Neuronal stem cell (in vitro differentiated cells): ENCODE measurements at places on chromosomes 13 and 19.

DNA sequence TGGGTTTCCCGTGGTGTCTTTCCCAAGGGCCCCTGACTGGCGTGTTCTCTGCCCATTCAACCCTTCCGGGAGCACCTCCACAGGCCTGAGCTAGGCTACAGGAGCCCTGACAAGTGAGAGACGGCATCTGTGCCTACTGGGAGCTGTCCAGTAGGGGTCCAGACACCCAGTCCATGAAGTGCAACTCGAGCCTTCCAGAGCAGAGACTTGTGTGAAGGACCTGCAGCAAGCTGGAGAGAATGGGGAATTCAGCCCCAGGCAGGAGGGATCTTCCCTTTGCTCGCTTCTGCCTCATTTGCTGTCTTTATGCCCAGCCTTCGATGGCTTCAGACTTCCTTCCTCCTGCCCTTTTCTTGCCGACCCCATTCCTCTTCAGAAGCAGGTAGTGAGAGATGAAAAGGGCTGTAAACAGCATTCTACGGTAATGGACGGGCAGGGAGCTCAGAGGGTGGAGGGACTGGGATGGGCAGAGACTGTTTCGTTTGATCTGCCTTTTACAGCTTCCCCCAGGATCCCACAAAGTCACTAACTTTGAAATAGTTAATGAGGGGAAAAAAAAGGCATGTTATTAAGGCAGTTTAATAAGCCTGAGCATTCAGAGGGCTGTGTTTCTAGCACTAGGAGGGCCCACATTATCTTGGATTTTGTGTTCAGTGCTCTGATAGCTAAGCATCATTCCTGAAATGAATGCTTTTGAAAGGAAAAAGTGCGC is 327.6 kb downstream of the FGF9 start:
- DNase-seq = no peak

DNA sequence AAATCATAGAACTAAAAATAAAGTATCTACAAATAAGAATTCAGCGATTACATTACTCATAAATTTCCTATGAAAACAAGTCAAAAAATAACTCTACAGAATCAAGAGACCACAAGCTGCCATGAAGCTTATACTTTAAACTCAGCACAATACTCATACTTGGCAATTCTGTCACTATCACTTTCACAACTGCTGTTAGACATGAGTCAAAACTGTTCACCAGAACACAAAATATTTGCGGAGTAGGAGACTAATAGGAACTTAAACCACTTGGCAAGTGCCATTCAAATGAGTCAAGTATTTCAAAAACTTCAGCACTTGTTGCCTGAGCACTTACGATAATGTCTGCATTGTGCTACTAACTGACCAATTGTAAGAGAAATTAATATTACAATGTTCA is 387.8 kb upstream of the GPC6 start:
- DNase-seq = no peak

GRCh38 chr19:31408460-31409124 is 59.4 kb upstream of the TSHZ3 start:
- DNase-seq = no peak

DNA sequence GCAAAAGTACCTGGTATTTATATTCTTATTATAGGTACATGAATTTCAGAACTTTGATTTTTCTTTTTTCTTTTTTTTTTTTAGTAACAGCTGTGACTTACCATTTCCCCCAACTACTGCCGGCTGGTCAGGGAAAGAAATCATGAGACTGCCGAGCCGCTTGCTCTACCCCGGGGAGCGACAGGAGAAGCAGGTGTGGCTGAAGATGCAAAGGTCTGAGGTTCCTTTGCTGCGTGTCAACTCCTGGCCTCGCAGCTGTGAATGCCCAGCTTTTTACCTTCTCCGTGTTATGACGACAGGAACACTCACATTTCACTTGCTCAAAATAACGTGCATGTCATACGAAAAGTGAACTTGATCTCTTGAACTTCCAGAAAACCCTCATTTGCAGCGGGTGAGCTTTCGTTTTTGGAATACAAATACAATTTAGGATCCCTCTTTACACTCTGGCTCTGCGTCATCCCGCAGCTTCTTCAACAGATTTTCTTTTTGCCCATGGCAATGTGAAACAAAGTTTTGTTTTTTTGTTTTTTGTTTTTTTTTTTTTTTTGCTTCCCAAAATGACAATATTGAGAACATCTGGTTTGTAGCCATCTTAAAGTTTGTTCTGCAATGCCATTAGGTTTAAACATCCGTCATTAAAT is 117.9 kb downstream of the EFNB2 start:
- DNase-seq = no peak

DNA sequence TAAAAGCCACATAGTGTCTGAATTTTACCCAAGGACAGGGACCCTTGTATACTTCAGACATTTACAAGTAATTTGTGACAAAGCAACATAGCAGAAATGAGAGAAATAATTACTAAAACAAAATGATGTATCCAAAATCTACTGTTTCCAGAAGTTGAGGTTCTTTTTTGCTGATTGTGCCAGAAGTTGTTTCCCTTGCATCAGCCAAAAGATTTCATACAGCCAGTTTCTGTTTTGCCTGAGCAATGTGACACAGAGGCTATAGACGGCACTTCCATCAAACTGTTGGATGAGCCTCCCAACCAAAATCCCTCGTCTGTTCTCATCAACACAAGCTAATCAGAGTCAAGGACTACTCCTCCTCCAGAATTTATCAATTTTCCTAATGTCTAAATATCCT is 913.2 kb upstream of the GPC6 start:
- DNase-seq = no peak

DNA sequence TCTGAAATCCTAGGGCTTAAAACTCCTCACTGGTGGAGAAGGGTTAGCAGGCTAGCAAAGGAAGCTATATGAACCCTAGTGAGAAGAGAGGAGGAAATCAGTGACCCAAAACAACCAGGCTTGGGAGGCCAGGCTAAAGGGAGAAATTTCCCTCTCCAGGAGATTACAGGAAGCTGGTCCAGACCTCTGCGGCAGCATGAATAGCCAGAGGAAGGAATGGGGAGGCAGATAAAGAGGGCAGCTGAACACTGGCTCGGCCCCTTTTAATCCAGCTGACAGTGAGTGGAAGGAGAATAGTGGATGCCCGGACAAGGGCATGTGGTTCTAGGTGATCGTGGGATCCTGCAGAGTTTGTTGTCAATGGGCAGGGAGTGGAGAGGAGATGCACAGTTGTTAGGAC is 130.6 kb downstream of the COG6 start:
- peak; percentile 24 for DNase-seq

- DNase-seq = no peak
Observed at GRCh38 chr13:42821437-42821836, 40.1 kb downstream of the FAM216B start.

GRCh38 chr13:100484702-100485101 is 103.9 kb downstream of the GGACT start:
- no peak for DNase-seq

DNA sequence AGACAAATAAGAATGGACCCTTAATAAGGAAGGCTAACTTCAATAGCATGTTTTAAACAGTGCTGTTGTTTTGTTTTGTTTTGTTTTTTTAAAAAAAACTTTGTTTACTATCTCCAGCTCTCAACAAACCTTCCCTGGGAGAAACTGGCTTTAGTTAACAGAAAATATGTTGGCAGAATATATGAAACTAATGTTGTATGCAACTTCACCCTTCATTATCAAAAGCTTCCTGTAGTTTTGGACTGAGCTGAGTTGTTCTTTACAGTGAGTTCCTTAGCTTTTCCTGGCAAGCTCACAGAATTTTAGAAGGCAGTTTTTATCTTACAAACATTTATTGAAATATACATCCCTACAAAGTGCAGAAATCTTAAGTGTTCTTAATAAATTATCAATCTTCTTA is 2480.7 kb upstream of the PCDH20 start:
- DNase-seq = no peak

DNA sequence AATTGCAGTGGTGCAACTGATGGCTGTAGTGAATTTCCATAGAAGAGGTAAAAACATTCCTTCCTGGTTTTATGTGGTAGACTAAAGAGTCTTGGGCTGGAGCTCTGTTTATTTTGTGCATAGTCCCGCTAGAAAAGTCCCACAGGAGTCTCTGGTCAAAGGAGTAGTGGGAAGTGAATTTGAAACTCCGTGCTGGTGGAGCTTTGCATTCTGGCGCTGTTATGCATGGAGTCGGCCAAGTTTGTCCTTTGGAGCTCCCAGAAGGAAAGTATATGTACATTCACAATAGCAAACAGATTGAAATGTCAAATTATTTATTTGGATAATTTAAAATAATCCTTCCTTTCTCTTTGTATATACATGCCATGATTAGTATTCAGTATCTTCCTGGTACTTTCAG is 296.5 kb downstream of the LMO7 start:
- DNase-seq = no peak

DNA sequence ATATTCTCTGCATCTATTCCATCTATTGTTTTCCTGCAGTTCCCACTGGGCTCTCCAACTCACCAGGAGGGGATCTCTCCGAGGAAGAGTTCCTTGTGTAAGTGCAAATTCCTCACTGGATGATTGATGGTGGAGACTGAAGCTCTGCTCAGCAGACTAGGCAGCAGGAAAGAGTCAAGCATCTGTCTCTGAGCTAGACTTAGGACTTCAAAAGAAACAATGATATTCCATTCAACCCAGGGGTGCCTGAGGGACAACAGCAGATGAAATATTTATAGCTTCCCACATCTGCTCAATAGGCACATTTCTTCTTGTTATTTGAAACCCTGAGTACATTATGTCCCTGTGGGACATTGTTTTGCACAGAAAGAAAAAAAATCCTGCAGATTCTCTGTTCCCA is at the start of the genes OR7A5 and OR7C1:
OR7A5 (minus strand) TSS at position 175 of the 400 bp plus-strand sequence. CDS start 6,944 bp downstream, outside the sequence.
OR7C1 (minus strand) TSS at position 175 of the 400 bp plus-strand sequence. CDS start 35,049 bp downstream, outside the sequence.
- DNase-seq = no peak
